CD4-positive, alpha-beta T cell treated with Interleukin-17A for 1 hour (primary cell): ENCODE measurements at places on chromosomes 3 and 15.

DNA sequence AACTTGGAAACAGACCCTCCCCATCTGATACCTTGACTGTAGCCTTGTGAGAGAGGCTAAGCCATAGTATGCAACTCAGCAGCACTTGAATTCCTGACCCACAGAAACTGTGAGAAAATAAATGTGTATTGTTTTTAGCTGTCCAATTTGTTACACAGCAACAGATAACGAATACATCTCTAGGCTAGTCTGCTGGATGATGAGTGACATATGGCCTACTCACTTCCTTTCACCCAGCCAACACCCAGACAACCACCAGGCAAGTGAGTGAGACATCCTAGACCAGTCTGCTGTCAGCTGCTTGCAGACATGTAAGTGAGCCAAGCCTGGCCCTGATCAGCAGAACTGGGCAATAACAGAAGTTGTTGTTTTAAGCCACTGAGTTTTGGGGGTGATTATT is 19.2 kb upstream of the SMAD6 start:
- no peak for DNase-seq

DNA sequence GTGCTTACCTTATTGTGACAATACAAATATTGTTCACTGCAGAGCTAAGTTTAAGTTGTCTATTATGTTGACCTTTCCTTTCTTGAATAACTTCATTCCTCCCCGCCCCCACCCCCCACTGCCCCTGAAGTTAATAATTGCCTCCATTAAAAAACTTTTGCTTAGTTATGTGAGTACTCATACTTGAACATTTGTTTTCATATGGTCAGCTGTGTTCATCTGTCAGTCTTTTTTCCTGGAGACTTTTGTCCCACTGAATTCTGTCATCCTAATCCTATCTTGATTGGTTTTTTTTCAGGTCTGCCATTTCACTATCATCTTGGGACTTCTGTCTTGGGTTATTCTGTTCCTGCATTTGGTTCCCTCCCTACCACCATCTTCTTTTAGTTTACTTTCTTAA is 8.5 kb downstream of the SLC25A36 start:
- no peak for DNase-seq

DNA sequence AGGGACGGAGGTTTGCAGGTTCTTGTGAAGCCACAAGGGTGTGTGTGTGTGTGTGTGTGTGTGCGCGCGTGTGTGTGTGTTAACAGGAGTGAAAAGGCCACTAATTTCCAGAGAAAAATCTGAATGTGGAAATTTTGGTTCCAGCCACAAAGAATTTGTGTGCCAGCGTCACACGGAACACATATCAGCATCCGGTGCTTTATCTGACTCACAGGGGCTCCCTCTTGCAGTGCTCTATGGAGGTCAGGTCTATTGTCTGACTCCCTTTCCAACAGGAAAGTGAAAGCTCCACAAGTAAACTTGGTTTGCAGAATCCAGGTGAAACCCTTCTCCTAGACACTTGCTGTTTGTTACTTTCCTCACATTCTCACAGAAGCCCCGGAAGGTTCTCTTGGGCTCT is 6.2 kb downstream of the CLDN11 start:
- DNase-seq = no peak

DNA sequence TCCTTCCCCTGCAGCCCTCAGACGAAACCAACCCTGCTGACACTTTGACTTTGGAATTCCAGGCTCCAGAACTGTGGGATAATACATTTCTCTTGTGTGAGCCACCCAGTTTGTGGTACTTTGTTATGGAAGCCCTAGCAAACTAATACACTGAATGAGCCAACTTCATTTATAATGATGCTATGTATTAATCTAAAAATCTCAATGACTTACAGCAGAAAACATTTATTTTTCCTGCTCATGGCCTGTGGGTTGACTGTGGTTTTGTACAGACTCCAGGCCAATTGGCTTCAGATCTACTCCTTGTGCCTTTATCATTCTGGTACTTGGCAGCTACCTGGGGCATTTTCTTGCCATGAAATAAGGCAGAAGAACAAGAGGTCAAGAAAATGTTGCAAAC is 152.4 kb downstream of the EBLN2 start:
- DNase-seq = no peak

GRCh38 chr3:114299421-114299820 is 5.6 kb downstream of the TIGIT start:
- peak; percentile 69 for DNase-seq

DNA sequence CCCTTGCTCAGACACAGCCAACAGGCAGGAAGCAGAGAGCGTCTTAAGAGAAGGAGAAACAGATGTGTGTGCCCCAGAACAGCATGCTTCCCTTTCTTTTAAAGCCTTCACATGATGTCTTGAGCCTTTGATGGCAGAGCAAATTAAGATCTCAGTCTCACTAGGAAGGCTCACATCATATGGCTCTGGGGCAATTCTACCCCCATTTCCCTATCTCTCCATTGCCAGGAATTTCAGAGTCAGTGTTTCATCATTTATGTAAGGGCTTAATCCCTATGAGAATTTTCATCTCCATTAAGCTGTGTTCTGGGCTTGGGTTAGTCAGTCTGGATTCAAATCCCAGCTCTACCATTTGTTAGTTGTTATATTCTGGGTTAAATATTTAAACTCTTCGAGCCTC is 41.4 kb upstream of the GLCE start:
- DNase-seq = no peak

- no peak for DNase-seq
Measured at GRCh38 chr15:58415636-58416035, 16.2 kb upstream of the LIPC start.

- DNase-seq = no peak
Measured at GRCh38 chr3:185728630-185729336, 96.1 kb downstream of the IGF2BP2 start.
